ENCODE measurements at places on chromosomes 2 and 18. TPM values are rescaled to one million over a fixed set of nuclear protein-coding genes. Genes with fewer than 3 reads are reported as not detected.

DNA sequence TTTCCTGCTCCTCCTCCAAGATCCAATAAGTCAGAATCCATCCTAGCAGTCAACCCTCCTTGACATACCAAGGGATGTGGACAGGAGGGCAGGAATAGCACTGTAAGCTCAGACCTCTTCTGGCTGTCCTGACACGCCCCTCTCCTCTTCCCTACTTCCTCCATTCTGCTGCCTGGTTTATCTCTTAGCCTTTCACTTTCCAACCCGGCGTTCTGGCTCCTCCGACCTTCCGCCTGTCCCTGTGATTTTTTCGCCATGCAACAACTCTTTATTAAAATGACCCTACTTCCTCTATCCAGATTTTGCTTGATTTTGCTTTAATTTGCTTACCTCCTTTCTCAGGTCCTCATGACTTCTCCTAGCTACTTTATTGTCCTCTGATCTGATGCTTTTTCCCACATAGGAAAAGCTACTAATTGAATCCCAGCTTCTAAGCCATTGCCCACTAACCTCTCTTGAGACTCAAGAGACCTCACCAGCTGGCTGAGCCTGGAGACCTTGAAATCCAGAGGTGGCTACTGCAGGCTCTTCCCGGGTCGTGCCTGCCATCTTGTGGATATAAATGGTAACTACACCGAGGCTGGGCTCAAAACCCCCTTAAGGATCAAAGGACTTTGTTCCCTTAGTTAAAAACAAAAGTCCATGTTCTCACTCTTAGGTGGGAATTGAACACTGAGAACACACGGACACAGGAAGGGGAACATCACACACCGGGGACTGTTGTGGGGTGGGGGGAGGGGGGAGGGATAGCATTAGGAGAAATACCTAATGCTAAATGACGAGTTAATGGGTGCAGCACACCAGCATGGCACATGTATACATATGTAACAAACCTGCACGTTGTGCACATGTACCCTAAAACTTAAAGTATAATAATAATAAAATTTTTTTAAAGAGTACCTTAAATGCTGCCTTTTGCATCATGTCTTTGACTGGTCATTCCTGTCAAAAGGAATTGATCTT is 139.4 kb downstream of the AKAIN1 start:
- peak; percentile 74 for DNase-seq

The LYPD6B gene
- not detected for total RNA-seq

The SNTG2 gene
- 0.25 TPM for total RNA-seq

- peak; percentile 29 for DNase-seq
These were observed 3.2 kb downstream of the NR4A2 start for GRCh38 chr2:156329031-156329926.

The SPDYA gene
- total RNA-seq, result 0.93 TPM

The LMAN2L gene
- 5.7 TPM for total RNA-seq

GRCh38 chr2:17869128-17869527 is 9.3 kb upstream of the KCNS3 start:
- DNase-seq, result peak; percentile 24

The KLHL14 gene
- total RNA-seq, result not detected

DNA sequence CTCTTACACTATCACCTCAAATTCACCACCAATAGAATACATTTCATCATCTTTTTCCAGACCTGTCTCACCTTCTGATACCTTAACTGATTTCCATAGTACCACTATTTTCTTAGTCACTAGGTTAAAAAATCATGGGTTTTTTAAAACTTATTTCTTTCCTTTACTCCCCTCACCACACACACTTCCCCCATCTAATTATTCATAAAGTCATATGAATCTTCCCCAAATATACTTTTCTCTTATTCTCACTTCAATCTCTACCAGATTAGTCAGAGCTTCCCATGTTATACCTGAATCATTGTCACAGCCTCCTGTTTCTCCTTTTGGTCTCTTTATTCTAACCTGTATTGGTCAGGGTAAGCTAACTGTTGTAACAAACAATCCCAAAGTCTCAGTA is 696.3 kb downstream of the BCL11A start:
- DNase-seq, result no peak

All from activated CD4-positive, alpha-beta T cell treated with anti-CD3 and anti-CD28 coated beads for 36 hours (primary cell).